ENCODE measurements at places on chromosomes 6 and 20.

DNA sequence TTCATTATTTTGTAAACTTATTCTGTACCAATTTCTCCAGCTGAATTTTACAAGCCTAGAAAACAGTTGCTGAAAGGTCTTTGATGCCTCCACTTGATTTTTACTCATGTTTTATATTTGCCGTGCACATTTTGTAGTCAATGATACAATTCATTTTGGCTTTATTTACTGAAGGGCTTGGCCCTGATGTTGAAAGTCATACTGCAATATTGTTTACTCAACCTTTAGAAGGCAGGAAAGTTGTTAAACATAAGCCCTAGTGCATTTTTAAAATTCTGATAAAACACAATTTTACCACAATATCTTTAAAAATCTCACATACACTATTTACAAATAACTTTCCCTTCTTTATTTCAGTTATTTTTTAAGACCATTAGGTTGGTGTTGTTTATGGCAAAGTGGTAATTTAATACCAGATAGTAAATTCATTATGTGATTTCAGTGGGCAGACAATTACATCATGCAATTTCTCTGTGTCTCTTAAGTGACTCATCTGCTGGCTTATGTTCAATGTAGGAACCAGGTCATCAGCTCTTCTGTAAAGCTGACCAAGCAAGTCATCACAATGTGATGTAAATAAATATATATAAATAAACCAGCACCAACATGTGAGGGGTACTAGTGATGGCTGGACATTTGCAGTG lies 121.1 kb upstream of the SLC35B3 start:
- DNase-seq: no peak

DNA sequence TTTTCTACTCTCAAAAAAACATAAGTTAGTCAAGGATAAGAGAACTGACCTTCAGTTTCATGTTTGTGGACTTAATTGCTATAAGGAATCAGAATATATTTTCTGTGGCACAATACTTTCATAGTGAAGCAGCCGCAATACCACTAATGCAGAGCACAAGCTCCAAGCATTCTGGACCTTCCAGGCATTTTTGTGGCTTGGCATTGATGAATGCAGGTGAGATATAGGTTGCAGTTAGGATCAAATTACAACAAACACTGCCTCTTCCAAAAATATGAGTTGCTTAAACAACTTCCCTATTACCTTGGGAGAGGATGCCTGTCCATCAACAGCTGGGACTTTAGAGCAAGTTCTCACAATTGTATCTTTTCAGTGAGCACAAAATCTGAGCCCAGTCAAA lies 162.8 kb upstream of the RSPO3 start:
- no peak for DNase-seq

DNA sequence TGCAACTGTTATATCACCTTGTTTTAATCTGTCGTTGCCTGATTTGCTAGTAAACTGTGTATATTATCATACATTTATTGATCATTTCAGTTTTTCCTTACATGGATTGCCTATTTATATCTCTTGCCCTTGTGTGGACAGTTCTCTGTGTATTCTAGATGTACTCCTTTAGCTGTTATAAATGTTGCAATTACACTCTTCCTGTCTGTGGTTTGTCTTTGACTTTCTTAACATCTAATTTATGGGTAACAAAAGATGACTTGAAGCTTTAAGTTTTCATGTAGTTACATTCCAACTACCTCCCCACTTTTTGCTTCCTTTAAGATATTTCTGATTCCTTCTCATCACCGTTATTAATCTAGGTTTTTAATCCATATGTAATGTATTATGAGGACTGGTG lies 22.6 kb downstream of the PLCB1 start:
- no peak for DNase-seq

DNA sequence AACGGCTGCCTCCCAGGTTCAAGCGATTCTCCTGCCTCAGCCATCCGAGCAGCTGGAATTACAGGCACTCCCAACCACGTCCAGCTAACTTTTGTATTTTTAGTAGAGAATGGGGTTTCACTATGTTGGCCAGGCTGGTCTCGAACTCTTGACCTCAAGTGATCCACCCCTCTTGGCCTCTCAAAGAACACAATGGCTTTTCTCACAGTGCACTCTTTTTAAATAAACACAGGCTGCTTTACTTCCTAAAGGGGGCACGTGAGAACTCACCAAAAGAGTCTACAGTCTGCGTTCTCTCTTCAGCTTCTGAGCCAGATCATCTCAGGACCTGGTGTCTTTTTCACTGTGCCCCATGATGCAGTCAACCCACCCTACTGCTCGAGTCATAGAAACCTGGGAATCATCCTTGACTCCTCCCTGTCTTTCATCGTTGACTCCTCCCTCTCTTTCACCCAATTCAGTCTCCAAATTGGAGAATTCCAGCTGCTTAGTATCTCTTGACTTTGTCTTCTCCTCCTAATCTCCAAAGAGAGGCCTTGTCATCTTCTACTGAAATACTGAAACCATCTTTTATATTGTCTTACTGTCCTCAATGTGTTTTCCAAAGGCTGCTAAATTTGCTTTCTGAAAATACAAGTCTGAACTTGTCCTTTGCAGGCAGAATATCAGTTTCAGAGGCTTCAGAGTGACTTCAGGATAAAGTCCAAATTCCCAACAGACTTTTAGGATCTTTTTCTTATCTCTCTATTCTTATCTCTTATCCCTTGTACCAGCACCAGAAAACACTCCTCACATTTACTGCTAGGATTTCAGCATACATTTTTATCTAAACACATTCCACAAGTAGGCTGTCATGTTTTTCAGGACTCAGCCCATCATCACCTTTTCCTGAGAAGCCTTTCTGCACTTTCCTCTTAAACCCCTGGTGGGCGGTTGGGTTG lies 323.4 kb downstream of the SYNE1 start:
- no peak for DNase-seq

- DNase-seq: no peak
Observed at GRCh38 chr6:47245745-47246371, 63.8 kb downstream of the TNFRSF21 start.

- DNase-seq: no peak
Observed at GRCh38 chr6:64266351-64266821, 630.8 kb downstream of the PHF3 start.

- no peak for DNase-seq
Observed at GRCh38 chr6:144286503-144287393, 1.6 kb downstream of the UTRN start.

- DNase-seq: no peak
Observed at GRCh38 chr6:125004198-125004597, 42.0 kb downstream of the RNF217 start.

GRCh38 chr6:170004585-170005210 lies 253.3 kb downstream of the ERMARD start:
- no peak for DNase-seq

DNA sequence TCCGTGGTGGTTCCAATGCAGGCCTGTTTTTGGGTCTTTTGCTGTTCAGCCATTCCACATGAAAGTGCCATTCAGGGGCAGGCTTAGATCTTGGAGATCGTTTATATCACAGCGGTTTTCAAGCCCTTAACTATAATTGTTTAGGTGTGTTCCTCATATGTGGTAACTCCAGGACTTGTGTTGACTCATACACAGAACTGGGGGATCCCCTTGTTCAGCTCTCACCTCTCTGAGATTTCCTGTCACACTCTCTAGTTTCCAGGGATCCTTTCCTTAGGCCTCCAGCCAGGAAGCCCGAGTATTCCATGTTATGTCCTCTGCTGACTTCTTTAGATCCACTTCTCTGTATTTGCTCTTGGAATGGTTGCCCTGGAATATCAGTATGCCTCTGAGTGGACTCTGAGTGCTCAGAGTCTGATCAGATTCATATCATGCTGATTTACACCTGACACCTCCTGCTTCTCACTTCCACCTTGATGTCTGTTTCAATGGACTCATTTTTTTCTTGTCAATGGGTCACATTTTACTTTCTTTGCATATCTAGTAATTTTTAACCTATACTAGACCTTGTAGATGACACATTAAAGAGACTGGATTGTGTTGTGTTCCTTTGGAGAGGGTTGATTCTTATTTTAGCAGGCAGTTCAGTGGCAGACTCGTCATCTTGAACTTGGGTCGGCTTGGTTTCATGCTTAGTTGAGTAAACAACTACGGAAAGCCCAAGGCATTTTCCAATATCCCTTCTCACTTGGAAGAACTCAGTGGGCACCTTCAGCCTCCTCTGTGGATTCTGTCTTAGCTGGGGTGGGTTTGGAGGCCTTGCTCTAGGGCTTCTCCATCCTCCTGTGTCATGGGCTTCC lies 13.1 kb downstream of the NTSR1 start:
- no peak for DNase-seq

DNA sequence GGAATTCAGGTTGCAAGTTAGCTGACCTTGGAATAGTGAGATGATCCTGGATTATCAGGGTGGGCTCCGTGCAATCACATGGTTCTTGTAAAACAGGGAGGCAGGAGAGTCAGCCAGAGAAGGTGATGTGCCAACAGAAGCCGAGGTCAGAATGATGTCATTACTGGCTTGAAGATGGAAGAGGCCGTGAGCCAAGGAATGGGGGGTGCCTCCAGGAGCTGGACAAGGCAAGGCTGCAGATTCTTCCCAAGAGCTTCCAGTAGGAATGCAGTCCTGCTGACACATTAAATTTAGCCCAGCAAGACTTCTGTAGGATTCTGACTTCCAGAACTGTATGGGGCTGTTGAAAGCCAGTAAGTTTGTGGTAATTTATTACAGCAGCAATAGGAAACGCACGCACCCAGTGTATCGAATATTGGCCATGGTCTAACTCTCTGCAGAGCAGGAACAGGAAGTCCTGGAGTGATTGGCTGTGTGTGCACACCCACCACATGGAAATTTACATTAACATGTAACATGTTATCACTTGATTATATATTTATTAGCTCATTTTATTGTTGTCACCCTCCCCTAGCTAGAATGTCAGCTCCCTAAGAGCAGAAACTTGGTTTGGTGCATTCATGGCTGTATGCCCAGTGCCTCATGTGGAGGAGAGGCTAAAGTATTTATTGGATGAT lies 19.1 kb downstream of the SLC24A3 start:
- DNase-seq: no peak

DNA sequence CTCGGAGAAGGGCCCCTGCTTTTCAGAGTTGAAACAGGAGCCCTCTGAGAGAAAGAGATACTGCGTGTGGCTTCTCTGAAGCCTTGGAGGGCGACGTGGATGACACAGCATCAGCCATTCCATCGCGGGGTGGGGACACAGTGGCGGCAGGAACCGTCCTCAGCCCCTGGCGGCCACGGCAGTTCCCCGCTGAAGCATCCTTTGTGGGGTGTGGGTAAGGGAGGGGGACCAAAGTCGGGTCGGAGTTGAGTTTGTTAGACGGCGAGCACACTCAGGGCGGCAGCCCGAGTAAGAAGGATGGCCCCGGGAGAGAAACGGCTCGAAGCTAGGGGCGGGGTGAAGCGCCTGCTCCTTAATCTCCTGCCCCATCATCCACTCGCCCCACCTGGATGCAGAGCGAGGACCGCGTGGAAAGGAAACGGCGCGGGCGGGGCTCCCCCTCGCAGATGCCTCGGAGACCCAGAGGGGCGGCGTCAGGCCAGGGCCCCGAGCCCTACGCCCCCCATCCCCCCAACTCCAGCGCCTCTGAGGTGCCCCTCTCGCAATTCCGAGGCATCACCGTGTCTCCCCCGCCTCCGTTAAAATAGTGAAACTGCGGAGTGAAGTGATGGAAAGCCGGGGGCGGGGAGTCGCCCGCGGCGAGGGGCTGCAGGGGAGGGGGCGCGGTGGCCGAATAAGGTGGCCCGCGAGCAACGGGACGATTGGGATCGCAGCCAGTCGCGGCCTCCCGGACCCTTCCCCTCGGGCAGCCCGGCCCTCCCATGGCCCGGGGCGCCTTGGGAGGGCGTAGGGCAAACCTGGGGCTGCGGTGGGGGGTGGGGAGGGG lies 796 bp upstream of the RREB1 start:
- peak; percentile 31 for DNase-seq

DNA sequence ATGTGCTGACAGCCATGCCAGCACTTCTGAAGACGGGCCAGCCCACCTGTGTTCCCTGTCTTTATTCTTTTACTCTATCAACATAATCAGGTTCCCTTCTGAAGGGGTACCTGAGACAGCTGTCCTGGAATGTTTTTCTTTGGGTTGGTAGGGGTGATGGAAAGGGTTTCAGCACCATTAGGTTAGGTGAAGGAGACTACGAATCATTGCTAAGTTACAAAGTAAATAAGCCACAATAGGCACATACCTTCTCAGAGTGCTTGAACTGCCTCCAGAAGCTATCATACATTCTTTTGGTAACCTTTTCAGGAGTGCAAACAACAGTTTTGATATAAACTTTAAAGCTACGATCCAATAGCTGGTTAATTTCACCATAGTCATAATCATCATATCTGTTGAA lies 106.3 kb downstream of the SESN1 start:
- DNase-seq: no peak

DNA sequence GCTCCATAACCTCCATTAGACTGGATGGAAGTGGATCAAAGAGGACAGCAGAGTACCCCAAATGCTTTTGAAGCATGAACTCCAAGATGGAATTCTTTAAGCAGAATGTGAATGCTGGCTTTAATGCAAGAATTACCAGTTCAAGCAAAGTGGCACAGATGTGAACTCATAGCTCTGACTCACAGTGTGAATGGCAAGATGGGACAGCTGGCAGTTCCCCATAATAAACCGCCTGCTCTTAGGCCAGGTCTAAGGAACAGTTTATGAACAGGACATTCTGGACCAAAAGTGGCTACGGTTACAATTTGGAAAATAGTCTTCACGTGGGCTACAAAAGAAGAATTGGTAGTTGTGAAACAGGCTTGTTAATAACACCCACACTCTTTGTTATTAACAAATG lies 76.5 kb downstream of the SPTLC3 start:
- no peak for DNase-seq

DNA sequence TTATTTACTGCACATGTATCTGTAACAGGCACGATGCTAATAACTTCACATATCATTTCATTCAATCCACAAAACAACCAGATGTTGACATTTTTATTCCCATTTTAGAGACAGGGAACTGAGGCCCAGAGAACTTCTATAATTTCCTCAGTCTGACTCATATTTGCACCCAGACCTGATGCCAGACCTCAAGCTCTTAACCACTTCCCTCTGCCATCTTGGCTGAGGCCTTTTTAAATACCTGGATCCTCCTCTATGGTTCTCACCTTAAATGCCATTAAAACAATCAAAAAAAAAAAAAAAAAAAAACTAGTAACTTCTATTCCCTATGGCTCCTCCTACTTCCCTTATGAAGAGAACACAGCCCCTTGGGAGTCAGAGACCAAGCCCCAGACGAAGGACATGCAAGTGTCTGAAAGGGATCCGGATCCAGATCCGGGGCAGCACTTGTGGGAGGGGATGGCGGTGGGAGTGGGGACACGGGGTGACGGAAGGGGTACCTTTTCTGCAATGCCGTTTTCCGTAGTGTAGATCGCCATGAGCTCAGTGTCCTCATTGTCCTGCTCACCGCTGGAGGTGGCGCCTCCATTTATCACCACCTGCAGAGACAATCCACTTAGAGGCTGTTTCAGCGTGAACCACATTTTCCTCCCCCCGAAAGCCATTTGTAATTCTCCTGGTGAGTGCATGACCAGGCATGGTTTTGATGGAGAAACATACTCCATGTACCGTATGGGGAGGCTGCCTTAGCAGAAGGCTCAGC lies 88.7 kb downstream of the SLC23A2 start:
- no peak for DNase-seq

- DNase-seq: no peak
Observed at GRCh38 chr20:20370094-20370575, 2.2 kb downstream of the INSM1 start.

GRCh38 chr6:7418238-7418905 lies 28.8 kb downstream of the RIOK1 start:
- DNase-seq: no peak

All from stimulated activated CD8-positive, alpha-beta memory T cell treated with anti-CD3 and anti-CD28 coated beads, Interleukin-15, amount 100 ng/mL, for 24 hours (primary cell).